Purkinje cell (primary cell): ENCODE measurements at places on chromosomes 2 and 18. TPM values are rescaled to one million over a fixed set of nuclear protein-coding genes. Genes with fewer than 3 reads are reported as not detected.

Gene C1QL2
- not detected in 2 replicates for polyA plus RNA-seq

Gene IL37
- not detected in 2 replicates for polyA plus RNA-seq

Gene ARHGEF33
- polyA plus RNA-seq = 130 and 144 TPM in 2 replicates

Gene NEU2
- not detected in 2 replicates for polyA plus RNA-seq

Gene CCDC74B
- 0.92 TPM in 1 of 2 replicates, not detected in the other for polyA plus RNA-seq

Gene SLC25A52
- polyA plus RNA-seq = not detected in 2 replicates

Gene KCNG2
- not detected in 2 replicates for polyA plus RNA-seq

Gene GPR155
- 24.9 and 25.8 TPM in 2 replicates for polyA plus RNA-seq

Gene LBX2
- polyA plus RNA-seq = not detected in 2 replicates

Gene MEX3C
- 12.2 and 13.3 TPM in 2 replicates for polyA plus RNA-seq

Gene CFAP65
- 2.5 TPM in 1 of 2 replicates, not detected in the other for polyA plus RNA-seq

Gene ZSWIM2
- polyA plus RNA-seq = not detected in 2 replicates

Gene AMER3
- polyA plus RNA-seq = 0.70 and 1.2 TPM in 2 replicates

Gene ITGB6
- not detected in 2 replicates for polyA plus RNA-seq

Gene ARL5A
- polyA plus RNA-seq = 16.4 and 16.7 TPM in 2 replicates
